ENCODE measurements at places on chromosomes 3 and 15. TPM values are rescaled to one million over a fixed set of nuclear protein-coding genes. Genes with fewer than 3 reads are reported as not detected.
A peak's percentile ranks its signal among the peaks of the same experiment; 100 is the strongest.

- DNase-seq = no peak
These were observed 51.5 kb upstream of the CDV3 start for GRCh38 chr3:133521946-133522345.

GRCh38 chr3:171251835-171252234 is 208.4 kb downstream of the TNIK start:
- no peak for DNase-seq

ONECUT1 gene
- total RNA-seq = not detected

DNA sequence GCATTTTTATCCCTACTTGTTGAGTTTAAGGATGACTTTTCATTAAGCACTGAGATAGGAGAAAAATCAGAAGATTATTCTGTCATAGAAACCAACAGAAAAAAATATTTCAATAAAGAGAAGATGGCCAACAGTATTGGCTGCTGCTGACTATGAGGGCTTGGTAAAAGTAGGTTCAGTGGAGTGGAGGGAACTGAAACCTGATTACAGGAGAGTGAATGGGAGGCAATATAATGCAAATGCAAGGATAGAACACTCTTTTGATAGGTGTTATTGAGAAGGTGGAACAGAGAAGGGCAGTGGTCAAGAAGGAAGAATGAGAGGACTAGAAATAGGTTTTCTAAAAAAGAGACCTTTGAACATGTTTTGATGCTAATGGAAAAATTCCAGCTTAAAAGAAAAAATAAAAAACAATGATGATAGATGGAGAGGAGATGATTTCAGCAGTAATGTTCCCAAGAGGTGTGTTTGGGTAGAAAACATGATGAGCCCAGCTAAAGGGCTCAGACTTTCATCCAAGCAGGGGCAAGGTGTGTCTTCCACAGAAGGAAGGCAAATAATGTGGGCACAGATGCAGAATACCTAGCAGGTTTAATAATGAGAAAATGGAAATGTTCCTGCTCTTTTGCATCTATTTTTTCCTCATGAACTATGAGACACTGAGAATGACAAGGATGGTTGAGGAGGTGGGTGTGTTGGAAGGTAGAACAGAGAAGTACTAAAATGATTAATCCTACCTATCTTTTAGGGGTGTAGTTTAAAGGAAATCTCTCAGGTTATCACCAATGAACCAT is 397.9 kb upstream of the GOLIM4 start:
- no peak for DNase-seq

DNA sequence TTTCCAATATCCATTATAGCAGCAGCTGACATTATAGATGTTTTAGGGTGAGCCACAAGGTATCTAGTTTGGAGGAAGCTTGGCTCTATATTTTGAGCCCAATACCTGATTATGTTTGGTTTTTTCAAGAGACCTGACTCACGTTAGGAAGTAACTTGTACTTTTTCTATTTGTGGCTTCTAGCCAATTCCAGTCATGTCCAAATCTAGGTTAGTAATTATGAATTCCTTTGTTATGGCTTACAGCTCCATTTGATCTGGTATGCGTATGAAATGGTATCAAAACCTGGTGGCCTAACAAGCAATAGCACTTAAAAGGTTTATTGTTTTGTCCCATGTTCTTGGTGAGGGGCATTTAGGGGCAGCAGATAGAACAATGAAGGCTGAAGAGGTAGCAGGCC is 115.9 kb downstream of the TOP2B start:
- peak; percentile 5 for DNase-seq

DNA sequence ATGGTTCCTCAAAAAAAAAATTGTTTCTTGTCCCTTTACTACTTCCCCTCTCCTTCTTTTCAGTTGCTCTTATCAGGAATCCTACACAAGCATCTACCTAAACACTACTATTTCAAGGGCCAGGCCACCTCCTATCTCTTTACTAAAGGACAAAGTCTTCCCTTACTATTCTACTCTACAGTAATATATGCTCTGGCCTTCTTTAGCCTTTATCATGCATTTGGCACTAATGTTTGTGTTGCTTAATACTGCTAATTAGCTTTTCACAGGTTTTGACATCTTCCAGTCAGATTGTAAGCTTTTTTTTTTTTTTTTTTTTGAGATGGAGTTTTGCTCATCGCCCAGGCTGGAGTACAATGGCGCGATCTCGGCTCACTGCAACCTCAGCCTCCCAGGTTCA is 5.3 kb downstream of the CEP19 start:
- DNase-seq = no peak

SECISBP2L gene
- total RNA-seq = 32.7 TPM

- peak; percentile 39 for DNase-seq
These were observed 1.6 kb downstream of the FBN1 start for GRCh38 chr15:48643776-48644466.

DNA sequence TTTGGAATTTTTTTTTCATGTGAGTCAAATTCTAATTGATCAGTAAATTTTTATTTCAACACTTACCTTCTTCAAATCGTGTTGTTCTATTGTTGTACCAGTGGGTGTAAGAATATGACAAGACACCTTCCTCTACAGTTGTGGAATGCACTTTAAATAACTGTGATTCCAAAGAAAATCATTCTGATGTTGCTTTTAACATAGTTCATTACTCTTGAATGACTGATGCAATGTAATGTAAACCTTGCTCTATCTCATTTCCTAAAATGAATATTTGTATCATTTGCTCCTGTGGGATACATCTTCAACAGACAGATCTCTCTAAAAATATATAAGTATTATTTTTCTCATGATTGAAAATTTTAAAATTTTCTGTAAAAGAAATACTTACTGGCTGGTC is 313.4 kb downstream of the RBMS3 start:
- DNase-seq = no peak

ASB14 gene
- not detected for total RNA-seq

- DNase-seq = no peak
These were observed 58.0 kb upstream of the FBN1 start for GRCh38 chr15:48703544-48703943.
